ENCODE measurements at places on chromosomes 11 and 22. TPM values are rescaled to one million over a fixed set of nuclear protein-coding genes. Genes with fewer than 3 reads are reported as not detected.

GRCh38 chr22:24028533-24028932, 17.4 kb downstream of the CABIN1 start:
- no peak for DNase-seq
- H3K4me3 ChIP-seq, result no peak overlapping the region
- no peaks in the 10 kb centered on the region for H3K4me1 ChIP-seq
- H3K27me3 ChIP-seq, result no peaks in the 10 kb centered on the region
- H3K36me3 ChIP-seq, result peaks cover 4% of the 10 kb centered on the region

- H3K27me3 ChIP-seq, result no peaks in the 10 kb centered on the region
- no peak overlapping the region for H3K4me3 ChIP-seq
- no peaks in the 10 kb centered on the region for H3K4me1 ChIP-seq
- H3K27ac ChIP-seq, result no peak overlapping the region
Measured at GRCh38 chr11:112540261-112540660, 279.6 kb upstream of the PLET1 start.

GRCh38 chr22:34587357-34588356, 478.3 kb upstream of the ISX start:
- no peak overlapping the region for H3K27ac ChIP-seq
- no peaks in the 10 kb centered on the region for H3K4me1 ChIP-seq
- H3K4me3 ChIP-seq, result no peak overlapping the region
- H3K36me3 ChIP-seq, result no peaks in the 10 kb centered on the region
- H3K27me3 ChIP-seq, result no peaks in the 10 kb centered on the region

DNA sequence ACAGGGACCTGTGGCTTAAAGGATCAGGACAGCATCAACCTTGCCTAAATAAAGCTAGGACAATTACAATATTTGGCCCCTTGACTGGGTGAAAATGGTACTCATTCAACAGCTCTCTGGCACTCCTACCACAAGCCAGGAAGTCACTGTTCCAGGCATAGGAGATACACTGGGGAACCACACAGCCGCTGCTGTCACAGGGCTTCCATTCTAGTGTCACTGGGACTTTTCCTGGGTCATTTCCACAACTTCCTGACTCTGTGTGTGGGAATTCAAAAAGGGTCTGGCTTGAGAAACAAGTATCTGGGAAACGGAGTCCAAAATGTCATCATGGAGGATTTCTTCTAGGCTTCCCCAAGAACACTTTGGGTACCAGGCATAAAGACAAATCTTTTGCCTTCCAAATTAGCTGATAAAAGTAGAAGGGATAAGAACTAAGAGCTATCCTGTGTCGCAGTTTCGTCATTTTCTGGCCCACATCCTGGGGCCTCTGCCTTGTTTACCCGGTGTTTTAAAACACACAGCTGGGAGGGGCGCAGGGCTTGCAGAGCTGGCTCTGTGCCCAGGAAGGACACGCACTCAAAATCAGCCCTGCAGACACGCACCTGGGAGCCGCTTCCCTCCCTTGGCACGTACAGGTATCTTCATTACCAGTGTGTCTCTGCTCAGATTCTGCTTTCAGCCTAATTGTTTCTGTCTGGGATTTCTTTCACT, 38.0 kb downstream of the TMEM45B start:
- no peak overlapping the region for H3K4me3 ChIP-seq
- no peaks in the 10 kb centered on the region for H3K27me3 ChIP-seq
- peaks cover 13% of the 10 kb centered on the region for H3K4me1 ChIP-seq

Gene GRK3
- total RNA-seq, result 26.0 TPM

DNA sequence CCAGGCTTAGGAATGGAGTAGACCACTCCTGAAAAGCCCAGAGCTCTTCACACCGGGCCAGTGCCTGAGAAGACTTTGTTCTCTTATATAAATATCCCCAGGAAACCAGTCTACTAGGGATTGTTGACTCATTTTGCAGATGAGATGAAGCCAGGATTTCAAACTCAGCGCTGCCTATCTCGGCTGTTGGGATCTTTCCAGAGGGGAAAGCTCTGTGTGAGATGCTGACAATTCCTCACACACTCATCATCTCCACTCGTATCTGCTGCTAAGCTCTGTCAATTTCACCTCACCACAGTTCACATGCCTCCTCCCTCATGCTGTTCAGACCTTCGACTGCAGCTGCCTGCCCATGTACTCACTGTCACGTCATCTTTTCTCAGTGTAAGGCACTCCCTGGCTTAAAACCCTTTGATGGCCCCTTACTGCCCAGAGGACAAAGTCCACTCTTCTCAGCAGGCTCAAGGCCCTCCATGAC, 12.5 kb downstream of the USH1C start:
- H3K4me3 ChIP-seq, result no peak overlapping the region
- DNase-seq, result no peak
- H3K27me3 ChIP-seq, result no peaks in the 10 kb centered on the region
- no peaks in the 10 kb centered on the region for H3K36me3 ChIP-seq
- no peaks in the 10 kb centered on the region for H3K4me1 ChIP-seq
